ENCODE measurements at places on chromosomes 2 and 18.

- no peak for DNase-seq
Observed at GRCh38 chr2:63124850-63125249, 74.2 kb downstream of the OTX1 start.

- no peak for DNase-seq
Observed at GRCh38 chr2:157339965-157340655, 14.5 kb upstream of the ERMN start.

DNA sequence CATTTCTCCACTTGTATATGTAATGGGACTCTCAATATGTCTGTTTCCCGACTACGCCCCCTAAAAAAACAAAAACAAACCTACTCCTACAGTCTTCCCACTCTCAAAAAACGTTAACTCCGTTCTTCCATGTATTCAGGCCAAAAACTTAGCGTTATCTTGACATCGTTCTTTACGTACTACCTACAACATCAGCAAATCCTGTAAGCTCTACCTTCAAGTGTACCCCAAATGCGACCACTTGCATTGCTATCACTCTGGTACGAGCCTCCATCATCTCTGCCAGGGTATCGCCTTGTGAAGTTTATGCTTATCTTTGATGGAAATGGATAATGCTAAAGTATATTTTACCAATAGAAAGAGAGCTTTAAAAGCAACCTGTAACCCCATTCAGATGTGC is 479 bp downstream of the GPATCH11 start:
- no peak for DNase-seq

DNA sequence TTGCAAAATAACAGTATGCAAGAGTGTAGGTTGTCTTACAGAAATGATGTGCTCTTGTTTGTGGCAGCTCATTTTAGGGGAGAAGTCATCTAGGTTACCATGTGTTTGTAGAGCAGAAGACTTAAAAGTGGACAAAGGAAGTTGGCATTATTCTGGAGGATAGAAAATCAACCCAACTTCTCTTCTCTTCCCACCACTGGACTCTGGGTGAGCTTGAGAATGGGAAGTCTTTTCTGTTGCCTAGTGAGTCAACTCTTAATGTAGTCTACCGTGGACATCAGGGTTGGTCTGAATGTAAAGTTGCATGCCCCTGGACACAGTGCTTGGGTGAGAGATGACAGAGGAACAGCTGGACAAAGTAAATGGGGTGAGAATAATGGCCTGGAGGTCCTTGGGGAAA is 98.3 kb downstream of the FMNL2 start:
- DNase-seq, result no peak

- no peak for DNase-seq
Observed at GRCh38 chr2:127056631-127057370, 50.2 kb downstream of the BIN1 start.

GRCh38 chr2:120262761-120263428 is 10.2 kb downstream of the RALB start:
- DNase-seq, result no peak

- no peak for DNase-seq
Observed at GRCh38 chr2:122221665-122222064, 466.2 kb downstream of the TSN start.

DNA sequence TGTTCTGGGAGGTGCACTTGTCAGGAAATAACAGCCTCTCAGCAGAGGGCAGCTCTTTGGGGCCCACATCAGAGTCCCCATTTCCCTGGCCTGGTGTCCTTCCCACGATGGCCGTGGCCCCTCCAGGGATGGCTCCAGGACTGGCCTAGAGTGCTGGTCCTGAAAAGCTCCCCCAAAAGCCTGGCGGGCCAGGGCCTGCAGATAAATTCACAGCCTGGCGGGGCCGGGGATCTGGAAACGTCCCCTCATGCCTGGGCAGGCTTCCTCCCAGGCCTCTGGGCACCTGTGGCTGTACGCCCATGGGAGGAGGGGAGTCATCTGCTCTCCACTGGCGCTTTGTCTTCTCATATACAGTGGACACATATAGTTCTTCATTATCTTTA is 52.6 kb upstream of the HS6ST1 start:
- DNase-seq, result no peak
